ENCODE measurements at places on chromosomes 6 and 20.

DNA sequence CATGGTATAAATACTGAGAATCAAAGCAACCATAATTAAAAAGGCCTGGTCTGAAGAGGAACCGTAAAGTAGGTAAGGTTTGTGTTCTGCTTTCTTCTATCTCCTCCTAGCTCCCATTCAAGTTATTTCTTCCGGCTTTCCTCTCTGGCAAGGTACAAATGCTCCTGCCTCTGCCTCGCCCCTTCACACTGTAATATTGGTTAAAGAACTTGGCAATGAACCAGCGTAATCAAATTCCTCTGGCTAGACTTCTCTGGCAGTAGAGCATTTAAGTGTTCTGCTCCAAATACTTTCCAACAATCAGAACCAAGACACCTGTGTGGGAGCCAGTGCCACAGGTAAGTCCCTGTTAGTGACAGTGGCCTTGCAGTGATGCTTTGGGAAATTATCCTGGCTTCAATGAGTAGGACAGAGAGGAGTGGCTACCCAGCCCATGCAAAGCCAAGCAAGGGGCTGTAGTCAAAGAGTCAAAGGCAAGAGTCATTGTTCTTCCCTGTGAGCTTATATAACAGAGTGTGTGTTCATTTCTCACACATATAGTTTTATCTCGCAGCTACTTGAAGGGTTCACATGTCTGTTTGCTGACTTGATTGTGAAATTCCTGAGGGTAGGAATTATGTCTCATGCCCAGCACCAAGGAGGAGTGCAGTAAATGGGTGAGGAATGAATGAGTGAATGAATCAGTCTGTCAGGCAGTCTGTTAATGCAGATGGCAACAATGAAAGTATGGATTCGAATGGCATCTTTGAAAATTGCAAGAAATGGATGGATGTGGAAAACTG lies 329.3 kb downstream of the NRN1 start:
- no peak for DNase-seq

- DNase-seq, result no peak
Measured at GRCh38 chr6:8006208-8006607, 58.0 kb downstream of the BLOC1S5 start.

- DNase-seq, result no peak
Measured at GRCh38 chr6:105952772-105953690, 133.1 kb upstream of the PRDM1 start.

GRCh38 chr6:170048615-170049256 lies 242.1 kb downstream of the DLL1 start:
- DNase-seq, result no peak

GRCh38 chr20:36818861-36819260 lies 45.3 kb upstream of the DSN1 start:
- DNase-seq, result no peak

DNA sequence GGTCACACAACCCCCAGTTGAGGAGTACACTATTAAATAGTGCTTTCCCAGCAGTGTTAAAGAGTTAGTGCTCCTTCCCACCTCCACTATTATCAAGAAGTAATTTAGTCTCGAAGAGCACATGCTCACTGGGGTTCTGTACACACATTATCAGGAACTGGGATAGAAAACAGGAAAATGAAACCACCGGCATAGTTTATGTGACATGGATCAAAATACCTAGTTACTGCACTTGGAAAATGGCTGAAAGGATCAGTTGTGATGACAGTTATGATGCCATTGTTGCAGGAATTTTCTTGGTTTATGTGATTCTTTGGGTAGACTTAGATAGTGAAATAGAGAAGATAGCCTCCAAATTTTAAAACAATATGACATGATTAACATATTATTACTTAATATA lies 152.9 kb downstream of the AKAP7 start:
- no peak for DNase-seq

DNA sequence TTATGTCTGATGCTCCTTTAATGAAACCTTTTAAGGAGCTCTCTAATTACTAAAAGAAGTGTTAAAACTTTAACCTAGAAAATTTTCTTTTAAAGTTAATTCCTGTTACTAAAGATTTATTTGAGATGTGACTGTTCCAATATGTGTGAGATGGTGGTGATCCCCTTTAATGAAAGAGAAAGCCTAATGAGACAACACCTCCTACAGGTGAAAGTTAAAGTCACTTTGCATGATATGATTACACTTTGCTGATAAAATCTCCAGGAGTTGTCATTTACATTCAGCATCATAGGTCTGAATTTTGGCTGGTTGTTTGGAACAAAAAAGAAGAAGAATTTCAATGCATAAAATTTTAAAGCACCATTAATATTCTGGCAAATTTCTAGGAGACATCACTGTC lies 307.4 kb downstream of the TRDN start:
- DNase-seq, result no peak

DNA sequence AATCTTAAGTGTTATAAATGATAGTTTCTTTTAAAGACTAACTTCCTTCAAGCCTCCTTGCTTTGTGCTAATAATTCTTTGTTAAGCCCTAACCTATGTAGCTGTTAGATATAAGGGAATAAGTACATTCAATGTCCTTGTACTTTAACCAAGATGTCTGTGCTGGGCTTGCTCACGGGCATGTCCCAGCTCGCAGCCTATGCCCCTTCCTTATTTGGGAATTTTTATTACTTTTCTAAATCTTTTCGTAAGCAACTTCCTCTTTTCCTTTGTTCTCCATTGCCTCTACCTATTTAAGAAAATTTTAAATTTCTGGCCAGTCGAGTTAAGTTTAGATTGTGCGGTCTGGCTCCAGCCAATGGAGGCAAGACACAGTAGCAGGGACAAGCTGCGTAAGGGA lies 26.0 kb upstream of the CDK19 start:
- no peak for DNase-seq

DNA sequence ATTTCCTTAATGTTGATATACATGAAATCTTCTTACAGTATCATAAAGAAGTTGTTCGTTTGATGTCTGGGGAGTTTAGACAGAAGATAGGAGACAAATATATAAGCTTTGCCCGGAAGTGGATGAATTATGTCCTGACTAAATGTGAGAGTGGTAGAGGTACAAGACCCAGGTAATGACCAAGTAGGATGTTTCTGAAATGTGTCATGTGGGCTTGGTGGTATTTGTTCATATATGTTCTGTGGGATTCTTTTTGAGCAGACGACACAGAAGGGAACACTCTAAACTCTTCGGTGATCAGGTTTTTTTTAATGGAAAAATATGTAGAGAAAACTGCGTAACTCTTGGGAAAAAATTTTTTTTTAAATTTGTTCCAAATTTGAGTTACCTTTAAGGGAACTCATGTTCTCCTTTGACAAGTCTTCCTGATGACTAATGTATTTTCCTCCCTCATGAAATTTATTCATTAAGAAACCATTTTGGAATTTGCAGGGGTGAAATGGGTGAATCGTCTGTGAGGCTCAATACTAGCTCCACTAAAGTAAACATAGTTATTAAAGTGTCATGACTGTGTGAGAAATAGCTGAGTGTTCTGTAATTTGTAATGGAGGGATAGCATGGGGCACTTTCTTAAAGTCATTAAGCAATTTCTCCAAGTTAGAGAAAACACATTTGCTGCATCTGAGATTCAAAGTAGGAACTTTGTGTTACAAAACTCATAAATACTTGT lies 100.6 kb downstream of the MAP3K4 start:
- no peak for DNase-seq

GRCh38 chr6:148884461-148884860 lies 137.6 kb downstream of the UST start:
- DNase-seq, result no peak

Measured in activated CD8-positive, alpha-beta memory T cell treated with anti-CD3 and anti-CD28 coated beads for 48 hours (primary cell).